ENCODE measurements at places on chromosomes 12 and 14. TPM values are rescaled to one million over a fixed set of nuclear protein-coding genes. Genes with fewer than 3 reads are reported as not detected.

Gene ANO2
- total RNA-seq: not detected

Gene ABCD2
- total RNA-seq: 0.18 TPM

Gene KRT71
- not detected for total RNA-seq

Gene TGFB3
- 45.2 TPM for total RNA-seq

Gene NPFF
- not detected for total RNA-seq

Gene HOTAIR
- 1.4 TPM for total RNA-seq

Gene CD27
- not detected for total RNA-seq

Gene PPP1R1A
- total RNA-seq: not detected

Gene SFSWAP
- 12.7 TPM for total RNA-seq

Gene ACSM4
- total RNA-seq: not detected

Gene OR6C2
- not detected for total RNA-seq

Gene CD4
- total RNA-seq: under 0.01 TPM

Gene MMP19
- 37.5 TPM for total RNA-seq

Gene TRPV4
- total RNA-seq: 2.5 TPM

Gene ALX1
- total RNA-seq: 2.3 TPM

Gene GPX2
- not detected for total RNA-seq

Gene KRT7
- total RNA-seq: 1.2 TPM

Gene PAH
- not detected for total RNA-seq

Gene MGST1
- 319 TPM for total RNA-seq

Gene ALDH2
- 27.8 TPM for total RNA-seq

Gene KCNK10
- not detected for total RNA-seq

Gene KCNJ8
- total RNA-seq: 4.6 TPM

Gene VRTN
- not detected for total RNA-seq

Gene ASB2
- total RNA-seq: 0.58 TPM

All from myometrial cell (primary cell).